ENCODE measurements at places on chromosomes 16 and 17.

DNA sequence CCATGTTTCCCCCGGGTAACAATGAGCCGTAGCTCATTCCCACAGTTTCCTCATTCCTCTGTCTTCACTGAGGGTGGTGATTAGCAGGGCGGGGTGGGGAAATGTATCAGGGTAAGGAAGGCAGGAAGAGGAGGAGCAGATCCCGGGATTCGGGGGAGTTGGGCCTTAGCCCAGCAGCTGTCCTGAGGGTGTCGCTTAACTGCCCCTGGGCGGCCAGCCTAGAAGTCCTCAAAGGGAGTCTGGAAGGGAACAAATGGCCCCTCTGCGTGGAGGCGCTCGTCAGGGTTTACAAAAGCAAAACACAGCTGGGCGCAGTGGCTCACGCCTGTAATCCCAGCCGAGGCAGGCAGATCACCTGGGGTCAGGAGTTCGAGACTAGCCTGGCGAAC lies 14.3 kb downstream of the MLYCD start:
- no peak for DNase-seq

- no peak for DNase-seq
Observed at GRCh38 chr16:21222495-21223337, 10.8 kb upstream of the ANKS4B start.

GRCh38 chr16:74650966-74651567 lies 15.6 kb downstream of the RFWD3 start:
- no peak for DNase-seq

DNA sequence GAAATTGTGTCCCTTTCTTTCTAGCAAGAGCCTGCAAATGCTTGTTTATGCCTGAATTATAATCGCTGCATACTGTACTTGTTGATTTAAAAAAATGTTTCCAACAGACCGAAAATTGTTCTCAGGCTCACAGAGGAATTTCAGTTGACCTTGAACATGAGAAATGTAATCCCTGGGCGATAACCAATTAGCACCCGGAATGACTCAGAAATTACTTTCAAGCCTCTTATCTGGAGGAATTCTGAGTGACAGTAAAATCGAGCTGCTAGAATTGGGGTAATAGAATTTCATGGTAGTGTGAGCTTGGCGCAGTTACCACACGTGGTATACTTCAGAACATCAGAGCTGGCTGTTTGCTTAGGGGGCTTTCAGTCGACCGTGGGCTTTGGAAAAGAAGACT lies 139.1 kb upstream of the CACNG3 start:
- DNase-seq, result no peak

- peak; percentile 95 for DNase-seq
Observed at GRCh38 chr16:72291531-72291981, 119.6 kb upstream of the PMFBP1 start.

DNA sequence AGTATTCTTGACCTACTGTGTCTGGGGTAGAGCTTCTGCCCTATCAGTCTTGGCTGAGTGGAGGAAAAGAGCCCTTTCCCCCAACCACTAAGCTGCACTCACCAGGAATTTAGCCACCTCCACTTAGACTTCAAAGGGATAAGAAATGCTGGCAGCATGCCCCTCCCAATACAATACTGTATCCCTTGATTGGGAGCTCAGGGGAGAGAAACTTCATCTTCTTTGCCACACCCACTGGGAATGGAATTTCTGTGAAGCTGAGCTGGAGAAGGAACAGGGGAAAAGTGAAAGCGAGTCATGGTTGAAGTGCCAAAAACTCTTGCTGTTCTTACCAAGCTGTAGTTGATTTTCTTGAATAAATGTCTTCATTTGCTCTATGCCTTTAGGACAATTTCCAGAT lies 68.8 kb downstream of the CEP112 start:
- DNase-seq, result peak; percentile 2

DNA sequence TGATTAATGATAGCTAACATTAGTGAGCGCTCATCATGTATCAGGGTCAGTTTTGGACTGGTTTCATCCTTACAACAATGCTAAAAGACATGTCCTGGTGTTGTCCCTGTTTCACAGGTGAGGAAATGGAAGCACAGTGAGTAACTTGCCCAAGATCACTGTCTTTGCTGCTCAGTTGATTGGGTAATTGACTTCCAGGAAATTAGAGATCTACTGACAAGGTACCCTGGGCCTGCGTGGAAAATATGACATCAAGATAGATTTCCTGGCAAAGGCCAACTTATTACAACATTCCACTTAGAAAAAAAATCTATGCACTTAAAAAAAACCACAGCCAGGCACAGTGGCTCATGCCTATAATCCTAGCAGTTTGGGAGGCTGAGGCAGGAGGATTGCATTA lies 96.3 kb downstream of the CYLD start:
- DNase-seq, result no peak

- DNase-seq, result no peak
Observed at GRCh38 chr17:44442806-44443205, 53.4 kb upstream of the ITGA2B start.

GRCh38 chr16:75229172-75230031 lies 10.6 kb downstream of the CTRB1 start:
- DNase-seq, result no peak

- DNase-seq, result no peak
Observed at GRCh38 chr16:71915350-71915749, 20.0 kb downstream of the IST1 start.

GRCh38 chr17:4412933-4413831 lies 20.6 kb upstream of the SPNS3 start:
- peak; percentile 61 for DNase-seq

DNA sequence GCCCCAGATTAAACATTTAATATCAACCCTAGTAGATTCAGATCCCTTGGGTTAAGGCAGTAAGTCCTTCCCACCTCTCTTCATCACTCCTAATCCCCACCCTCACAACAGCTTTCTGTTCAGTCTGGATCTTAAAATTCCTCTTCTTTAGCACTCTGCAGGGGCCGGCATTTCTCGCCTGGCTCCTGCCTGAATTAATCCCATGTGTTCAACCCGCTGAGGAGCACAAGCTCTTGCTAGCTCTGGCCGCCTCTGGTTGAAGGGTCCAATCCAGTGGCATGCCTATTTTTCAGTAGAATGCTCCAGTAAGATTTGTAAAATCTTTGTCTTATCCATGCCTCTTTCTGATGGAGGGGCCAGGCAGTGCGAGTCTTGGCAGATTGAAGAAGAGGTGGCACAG lies 59.2 kb downstream of the CYB5B start:
- DNase-seq, result no peak

DNA sequence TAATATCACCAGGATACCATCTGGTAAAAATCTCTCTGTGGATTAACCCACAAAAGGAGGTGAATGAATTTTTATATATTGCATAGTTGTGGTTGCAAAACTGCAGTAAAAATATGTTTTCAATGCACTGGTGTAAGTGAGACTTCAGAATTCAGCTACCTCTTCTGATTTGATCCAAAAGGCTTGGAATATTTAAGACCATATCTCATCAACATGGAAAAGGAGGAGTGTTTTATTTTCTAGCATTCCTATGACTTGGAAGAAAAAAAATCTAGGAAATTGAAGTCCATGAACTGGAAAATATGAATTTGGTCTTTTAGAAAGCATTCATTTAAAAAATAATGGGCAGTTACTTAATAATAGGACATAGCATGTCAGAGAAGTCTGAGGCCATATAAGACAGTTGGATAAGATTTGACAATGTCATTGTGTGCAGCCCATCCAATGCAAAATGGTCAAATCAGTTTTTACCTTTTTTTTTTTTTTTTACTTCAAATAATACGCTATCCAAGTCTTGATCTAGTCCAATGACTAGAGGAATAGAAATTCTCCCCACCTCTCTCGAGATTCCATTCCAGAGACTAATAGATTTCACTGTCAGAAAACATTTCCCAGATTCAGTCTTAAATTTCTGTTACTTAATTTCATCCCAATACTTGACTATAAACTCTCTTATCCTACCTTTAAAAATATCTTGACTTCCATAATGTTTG lies 364.9 kb upstream of the PMFBP1 start:
- peak; percentile 40 for DNase-seq

DNA sequence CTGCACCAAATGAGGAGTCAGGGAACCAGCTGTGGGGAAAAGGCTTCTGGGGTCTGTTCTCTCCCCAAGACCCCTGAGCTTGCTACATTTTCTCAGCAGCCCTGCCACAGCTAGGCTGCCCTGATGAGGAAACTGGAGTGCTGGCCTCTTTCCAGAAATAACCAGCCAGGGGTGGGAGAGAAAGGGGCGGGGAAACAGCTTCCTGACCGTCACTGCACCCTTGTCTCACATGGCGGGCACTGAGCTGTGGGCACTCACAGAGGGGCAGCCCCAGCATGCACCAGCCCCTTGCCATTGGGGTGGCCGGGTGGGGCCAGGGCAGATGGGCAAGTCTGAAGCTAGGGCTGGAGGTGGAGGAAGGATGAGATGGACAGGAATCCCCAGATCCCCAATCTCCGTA lies 2.9 kb downstream of the SRL start:
- no peak for DNase-seq

- DNase-seq, result no peak
Observed at GRCh38 chr17:40351359-40352236, 12.9 kb downstream of the GJD3 start.

DNA sequence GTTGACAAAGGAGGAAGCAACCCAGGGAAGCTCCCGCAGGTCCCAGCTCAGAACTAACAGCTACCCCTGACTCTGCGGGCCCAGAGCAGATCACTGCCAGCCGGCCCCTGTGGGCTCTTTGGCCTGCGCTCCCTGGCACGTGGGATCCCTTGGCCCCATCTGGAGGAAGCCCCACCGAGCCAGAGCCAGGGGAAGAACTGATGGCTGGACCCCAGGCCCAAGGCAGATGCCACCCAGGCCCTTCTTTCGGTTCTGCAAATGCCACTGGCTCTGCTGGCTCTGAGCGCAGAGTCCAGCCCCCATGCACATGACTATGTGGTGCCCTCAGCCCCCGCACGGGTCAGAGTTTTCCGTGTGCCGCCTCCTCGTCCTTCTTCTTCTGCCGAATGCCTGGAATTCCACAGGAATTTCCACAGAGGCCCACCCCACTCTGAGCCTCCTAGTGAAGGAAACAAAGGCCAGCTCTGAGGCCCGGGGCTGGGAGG lies 35.8 kb upstream of the SNN start:
- DNase-seq, result no peak

DNA sequence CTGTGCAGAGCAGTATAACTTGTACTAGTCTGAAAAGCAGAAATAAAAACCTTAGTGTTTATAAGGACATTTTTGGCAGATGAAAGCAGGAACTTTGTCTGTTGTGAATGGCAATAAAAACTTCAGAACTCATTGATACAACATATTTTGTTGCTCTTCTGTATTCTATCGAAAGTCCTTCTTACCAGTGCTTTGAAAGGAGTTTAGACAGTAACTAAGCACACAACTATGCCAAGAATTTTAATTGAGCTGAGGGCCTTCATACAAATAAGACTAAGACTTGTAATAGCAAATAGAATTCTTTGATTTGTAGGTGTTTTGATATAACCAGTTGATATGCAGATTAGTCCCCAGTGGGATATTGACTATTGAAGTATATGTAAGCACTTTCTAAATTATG lies 308.4 kb downstream of the ZFHX3 start:
- no peak for DNase-seq

DNA sequence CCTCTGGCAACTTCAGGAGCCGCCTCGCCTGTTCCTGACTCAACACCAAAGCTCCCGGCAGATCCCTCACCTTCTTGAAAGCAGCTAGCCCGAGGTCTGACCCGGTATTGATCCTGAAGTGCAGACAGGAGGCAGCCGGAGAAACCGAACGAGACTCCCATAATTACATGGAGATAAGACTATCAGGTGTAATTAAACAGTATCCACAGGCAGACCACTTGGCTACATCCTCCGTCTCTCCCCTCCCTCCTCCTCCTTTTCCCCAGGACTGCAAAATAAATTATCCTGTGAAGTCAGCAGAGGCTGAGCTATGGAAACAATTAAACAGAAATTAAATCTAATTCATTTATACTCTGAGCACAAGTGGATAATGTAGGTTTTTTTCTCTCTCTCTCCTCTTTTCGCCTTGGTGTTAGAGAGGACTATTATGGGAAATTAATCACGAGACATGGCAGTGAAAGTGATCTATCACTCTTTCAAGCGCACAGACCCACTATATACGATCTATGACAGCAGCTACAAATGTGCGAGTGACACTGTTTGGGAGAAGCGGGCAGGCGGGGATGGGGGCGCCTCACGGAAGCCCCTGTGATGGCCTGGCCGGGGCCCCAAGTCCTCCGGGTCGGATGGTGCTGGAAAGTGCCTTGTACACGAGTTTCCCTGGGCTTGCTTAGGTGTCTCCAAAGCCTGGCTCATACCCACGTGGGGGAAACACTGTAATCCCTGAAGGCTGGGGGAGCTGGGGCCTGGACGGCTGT lies 92.8 kb downstream of the RBFOX3 start:
- DNase-seq, result no peak

Data from HS-5 (cell line).